ENCODE measurements at places on chromosomes 16 and 17.

- no peak for DNase-seq
Measured at GRCh38 chr17:13297183-13297582, 279.4 kb upstream of the ELAC2 start.

GRCh38 chr16:29877266-29877961 is 14.4 kb upstream of the CDIPT start:
- DNase-seq: no peak

- DNase-seq: no peak
Measured at GRCh38 chr16:79381603-79382042, 218.9 kb downstream of the MAF start.

GRCh38 chr16:64202571-64202970 is 919.3 kb downstream of the CDH11 start:
- no peak for DNase-seq

DNA sequence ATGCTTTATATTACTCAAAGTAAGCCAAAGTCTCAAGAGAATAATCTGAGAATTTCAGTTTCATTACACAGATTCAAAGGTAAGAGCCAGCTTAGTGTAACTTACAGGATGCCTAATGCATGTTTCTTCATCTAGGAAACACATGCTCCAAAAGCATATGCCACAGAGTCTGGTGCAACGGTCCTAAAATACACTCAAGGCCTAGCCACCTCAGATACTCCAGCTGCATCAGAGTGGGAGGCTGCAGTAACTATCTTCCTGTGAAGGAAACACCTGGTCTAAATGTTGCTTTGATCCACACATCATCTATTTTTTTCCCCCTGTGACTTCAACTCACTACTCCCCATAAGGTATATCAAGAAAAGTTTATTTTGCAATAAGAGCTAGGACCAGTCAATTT is 51.6 kb upstream of the CORO6 start:
- no peak for DNase-seq

DNA sequence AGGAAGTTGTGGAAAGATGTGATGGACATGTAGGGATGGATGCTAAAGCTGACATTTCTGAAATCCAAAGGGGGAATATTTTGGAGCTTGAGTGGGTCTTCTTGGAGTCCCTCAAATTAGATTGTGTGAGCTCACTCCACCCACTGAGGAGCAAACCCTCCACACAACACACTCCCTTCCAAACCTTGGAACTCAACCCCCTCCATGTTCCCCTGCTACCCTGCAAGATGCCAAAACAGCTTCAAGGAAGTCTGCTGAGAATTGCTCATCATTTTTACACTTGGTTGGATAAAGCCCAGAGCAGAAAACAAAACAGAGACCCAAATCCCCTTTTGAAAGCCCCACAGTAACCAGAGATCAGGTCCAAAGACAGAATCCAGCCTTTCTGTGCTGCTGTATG is 103.3 kb upstream of the ERCC4 start:
- DNase-seq: no peak

DNA sequence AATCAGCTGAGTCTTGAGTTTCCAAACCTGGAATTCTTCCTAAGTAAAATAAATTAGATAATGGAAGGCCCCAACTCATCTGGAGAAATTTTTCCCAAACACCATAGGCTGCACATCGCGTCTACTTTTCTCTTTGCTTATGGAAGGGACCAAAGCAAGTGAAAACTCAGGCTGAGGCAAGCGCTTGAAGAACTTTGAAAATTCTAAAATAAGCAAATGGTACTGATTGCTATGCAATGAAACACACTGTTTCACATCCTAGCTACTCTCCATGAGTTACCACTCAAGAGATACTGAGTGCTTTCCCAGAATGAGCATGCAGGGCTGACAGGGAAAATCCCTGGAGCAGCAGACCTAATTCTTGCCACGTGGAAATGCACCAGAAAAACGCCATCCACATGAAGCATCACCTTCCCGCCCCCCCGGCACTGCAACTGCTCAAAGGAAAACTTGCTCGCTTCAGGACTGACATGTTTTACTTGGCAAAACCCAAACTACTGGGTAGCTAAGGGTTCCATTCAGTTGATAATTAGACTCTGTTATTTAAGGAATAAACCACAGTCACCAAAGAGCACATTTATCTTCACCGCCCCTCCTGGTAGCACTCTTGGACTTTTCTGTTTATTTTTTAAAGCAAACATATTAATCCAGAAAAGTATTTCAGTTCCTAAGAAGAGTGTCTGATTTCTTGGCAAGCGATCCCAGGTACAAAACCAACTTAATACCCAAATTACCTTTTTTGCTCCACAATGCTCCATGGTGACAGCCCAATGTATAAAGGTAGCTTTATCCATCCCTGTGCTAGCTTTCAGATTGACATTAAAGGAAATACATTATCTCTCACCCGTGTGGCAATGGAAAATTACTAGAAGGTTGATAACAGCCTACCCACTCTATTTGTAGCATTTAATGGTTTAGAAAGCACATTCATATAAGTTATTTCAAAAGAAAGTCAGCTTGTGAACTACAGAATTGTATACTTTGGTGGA is 62.5 kb downstream of the WDR59 start:
- DNase-seq: no peak

- DNase-seq: no peak
Measured at GRCh38 chr16:63856537-63856936, 1265.3 kb downstream of the CDH11 start.

DNA sequence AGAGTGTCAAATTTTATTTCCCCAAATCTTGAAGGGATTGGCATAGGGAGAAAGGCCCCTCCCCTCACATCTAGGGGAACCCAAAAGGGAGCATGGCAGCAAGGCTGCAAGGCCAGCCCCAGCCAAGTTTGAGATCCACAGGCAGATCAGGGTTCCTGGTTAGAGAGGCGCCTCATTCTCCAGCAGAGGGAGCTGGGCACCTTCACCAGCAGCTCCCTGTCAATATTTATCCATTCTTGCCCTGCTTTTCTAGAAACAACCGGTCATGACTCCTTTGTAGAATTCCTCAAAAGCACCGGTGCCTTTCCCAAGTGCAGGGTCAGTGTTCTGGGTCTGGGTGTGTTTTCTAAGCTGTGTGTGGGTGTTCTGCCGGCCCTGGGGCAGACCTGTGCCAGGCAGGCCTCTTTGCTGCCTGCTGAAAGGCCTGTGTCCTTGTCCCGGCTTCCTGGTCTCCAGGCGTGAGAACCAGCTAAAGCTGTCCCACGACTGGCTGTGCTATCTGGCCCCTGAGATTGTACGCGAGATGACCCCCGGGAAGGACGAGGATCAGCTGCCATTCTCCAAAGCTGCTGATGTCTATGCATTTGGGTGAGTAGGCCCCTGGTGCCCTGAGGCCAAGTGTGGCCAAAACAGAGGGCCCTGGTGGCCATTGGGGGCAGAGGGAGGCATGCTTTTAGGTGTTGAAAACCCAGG is 21.2 kb upstream of the LGALS9 start:
- no peak for DNase-seq

DNA sequence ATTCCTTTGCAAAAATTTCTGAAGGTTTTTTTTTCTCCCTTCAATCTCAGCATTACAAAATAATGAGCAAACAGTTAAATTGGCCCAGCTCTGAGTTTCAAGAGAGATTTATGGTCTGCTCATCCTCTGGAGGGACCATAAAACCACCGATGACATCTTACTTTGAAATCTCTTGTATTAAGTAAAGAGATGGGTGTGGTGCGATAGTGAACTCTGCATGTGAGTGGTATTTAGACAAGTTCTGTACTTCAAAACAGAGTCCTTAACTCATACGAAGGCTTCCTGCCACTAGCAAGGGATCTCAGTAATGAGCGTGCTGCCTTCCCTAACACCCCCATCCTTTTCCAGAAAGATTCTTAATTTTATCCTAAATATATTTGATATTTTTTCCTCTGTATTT is 2.1 kb downstream of the FAM20A start:
- DNase-seq: no peak

GRCh38 chr16:81894592-81894991 is 115.5 kb downstream of the PLCG2 start:
- DNase-seq: no peak

DNA sequence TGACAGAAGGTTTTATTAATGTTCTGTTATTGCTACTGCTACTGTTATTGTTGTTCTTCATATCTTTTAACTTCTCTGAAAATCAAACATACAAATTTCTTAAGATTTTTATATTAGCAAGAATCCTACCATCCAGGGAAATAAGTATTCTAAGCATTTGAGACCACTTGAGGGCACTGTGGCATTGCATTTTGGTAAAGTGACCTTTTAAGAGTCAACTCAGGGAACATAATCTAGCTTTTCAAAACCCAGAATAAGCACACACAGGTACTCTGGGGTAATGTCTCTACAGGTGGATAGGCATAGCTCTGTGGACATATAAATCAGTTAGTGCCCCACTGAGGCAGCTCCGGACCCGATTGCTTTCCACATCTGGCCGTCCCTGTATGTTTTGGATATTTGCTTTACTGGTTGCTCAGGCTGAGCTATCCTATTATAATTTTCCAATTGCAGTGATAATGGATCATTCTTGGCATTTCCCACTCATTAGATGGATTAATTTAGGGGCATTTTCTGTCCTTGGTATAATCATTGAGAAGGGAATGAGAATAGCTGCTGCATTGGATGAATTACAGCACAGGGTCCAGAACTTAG is 1425.1 kb upstream of the CDH8 start:
- DNase-seq: no peak

- DNase-seq: no peak
Measured at GRCh38 chr17:8941980-8942622, 23.4 kb downstream of the PIK3R5 start.

Measured in HS-27A (cell line).